ENCODE measurements at places on chromosomes 4 and X. TPM values are rescaled to one million over a fixed set of nuclear protein-coding genes. Genes with fewer than 3 reads are reported as not detected.

Gene DUSP9
- total RNA-seq = not detected

Gene TADA2B
- 13.3 TPM for total RNA-seq

Gene KIT
- total RNA-seq = 7.5 TPM

Gene RPA4
- total RNA-seq = 4.9 TPM

Gene MUC7
- not detected for total RNA-seq

Gene PCYT1B
- total RNA-seq = 0.90 TPM

Gene RGS12
- 33.3 TPM for total RNA-seq

Gene SLC6A14
- total RNA-seq = not detected

DNA sequence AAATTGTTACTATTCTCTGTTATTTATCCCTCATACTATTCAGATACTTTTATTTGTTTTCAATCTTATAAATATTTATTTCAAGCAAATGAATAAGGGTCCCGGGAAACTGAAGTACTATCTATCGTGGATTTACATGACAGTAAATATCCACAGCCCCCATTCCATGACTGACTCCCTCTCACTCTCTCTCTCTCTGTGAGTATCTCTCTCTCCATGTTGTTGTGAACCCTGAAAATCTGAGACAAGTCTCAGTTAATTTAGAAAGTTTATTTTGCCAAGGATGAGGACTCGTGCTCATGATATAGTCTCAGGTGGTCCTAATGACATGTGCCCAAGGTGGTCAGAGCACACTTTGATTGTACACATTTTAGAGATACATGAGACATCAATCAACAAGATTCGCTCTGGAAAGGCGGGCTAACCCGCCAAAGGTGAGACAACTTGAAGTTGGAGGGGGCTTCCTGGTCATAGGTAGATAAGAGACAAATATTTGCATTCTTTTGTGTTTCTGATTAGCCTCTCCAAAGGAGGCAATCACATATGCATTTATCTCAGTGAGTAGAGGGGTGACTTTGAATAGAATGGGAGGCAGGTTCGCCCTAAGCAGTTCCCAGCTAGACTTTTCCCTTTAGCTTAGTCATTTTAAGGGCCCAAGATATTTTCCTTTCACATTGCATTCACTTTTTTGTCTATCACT, 986.4 kb downstream of the NLGN4X start:
- no peaks in the 10 kb centered on the region for H3K36me3 ChIP-seq
- no peaks in the 10 kb centered on the region for H3K4me1 ChIP-seq
- H3K4me3 ChIP-seq = no peak overlapping the region
- no peaks in the 10 kb centered on the region for H3K27me3 ChIP-seq
- no peak overlapping the region for H3K27ac ChIP-seq

- DNase-seq = no peak
- H3K4me3 ChIP-seq = no peak overlapping the region
- no peaks in the 10 kb centered on the region for H3K4me1 ChIP-seq
Measured at GRCh38 chr4:61549336-61549735, 349.2 kb downstream of the ADGRL3 start.

- no peaks in the 10 kb centered on the region for H3K27me3 ChIP-seq
- H3K4me1 ChIP-seq = peaks cover 9% of the 10 kb centered on the region
- no peak for DNase-seq
Measured at GRCh38 chrX:139204571-139204897, 326.0 kb upstream of the F9 start.

DNA sequence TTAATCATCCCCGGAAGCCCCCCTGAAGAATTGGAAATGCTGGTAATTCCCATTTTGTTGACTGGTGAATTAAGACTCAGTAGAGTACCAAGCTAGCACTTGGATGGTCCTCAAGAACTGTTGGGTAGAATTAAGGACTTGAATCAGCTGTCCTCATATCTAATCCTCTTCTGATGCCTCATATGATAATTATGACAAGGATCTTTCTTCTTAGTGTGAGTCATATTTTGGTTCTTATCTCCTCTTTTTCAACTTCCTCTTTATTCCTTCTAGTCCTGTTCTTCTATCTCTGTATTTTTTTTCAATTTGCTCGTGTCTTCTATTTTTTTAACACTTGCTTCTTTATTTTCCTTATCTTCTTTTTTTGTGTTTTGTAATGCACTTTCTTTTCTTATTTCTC, 206.3 kb upstream of the ANXA3 start:
- no peaks in the 10 kb centered on the region for H3K4me1 ChIP-seq
- no peak overlapping the region for H3K27ac ChIP-seq
- no peaks in the 10 kb centered on the region for H3K27me3 ChIP-seq
- no peak overlapping the region for H3K4me3 ChIP-seq

- no peak for DNase-seq
- no peaks in the 10 kb centered on the region for H3K36me3 ChIP-seq
- no peaks in the 10 kb centered on the region for H3K4me1 ChIP-seq
- no peaks in the 10 kb centered on the region for H3K27me3 ChIP-seq
Measured at GRCh38 chr4:95265814-95266740, 282.7 kb downstream of the UNC5C start.

GRCh38 chr4:180314972-180315371, 1928.2 kb upstream of the TENM3 start:
- H3K36me3 ChIP-seq = no peaks in the 10 kb centered on the region
- H3K27ac ChIP-seq = no peak overlapping the region
- no peak for DNase-seq

- no peak overlapping the region for H3K4me3 ChIP-seq
- no peak for DNase-seq
- H3K27ac ChIP-seq = no peak overlapping the region
- no peaks in the 10 kb centered on the region for H3K36me3 ChIP-seq
Measured at GRCh38 chr4:26058537-26058936, 144.5 kb downstream of the SMIM20 start.

GRCh38 chr4:30968926-30969325, 248.8 kb downstream of the PCDH7 start:
- no peak overlapping the region for H3K4me3 ChIP-seq
- H3K4me1 ChIP-seq = no peaks in the 10 kb centered on the region
- no peaks in the 10 kb centered on the region for H3K27me3 ChIP-seq
- no peaks in the 10 kb centered on the region for H3K36me3 ChIP-seq
- DNase-seq = no peak

DNA sequence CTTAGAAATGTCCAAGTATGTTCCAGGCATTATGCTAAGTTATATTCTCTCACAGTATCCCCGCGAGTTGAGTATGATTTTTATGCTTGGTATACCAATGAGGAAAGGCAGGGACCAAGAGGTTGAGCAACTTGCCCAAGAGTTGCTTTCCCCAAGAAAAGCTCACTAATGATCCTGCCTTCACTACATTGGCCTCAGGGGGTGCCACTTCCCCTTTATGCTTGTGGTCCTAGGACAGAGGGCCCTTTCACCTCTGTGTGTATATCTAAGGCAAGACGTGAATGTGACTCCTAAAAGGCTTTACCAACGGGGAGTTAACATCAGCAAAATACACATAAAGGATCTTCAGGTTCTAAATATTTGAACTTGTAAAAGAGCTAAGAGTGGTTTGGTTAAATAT, 164.4 kb upstream of the CPEB2 start:
- H3K36me3 ChIP-seq = no peaks in the 10 kb centered on the region
- no peaks in the 10 kb centered on the region for H3K4me1 ChIP-seq
- no peak overlapping the region for H3K27ac ChIP-seq
- no peak overlapping the region for H3K4me3 ChIP-seq

DNA sequence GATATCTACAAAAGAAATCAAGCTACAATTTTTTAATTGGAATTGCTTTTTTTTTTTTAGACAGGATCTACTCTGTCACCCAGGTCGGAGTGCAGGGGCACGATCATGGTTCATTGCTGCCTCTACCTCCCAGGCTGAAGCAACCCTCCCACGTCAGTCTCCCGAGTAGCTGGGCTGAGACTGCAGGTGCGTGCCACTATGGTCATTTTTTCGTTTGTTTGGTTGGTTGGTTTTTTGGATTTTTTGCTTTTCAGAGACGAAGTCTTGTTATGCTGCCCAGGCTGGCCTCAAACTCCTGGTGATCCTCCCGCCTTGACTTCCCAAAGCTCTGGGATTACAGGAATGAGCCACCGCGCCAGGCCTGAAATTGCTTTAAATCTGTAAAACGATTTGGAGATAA, 15.6 kb downstream of the RGN start:
- no peak overlapping the region for H3K4me3 ChIP-seq
- no peak overlapping the region for H3K27ac ChIP-seq
- H3K27me3 ChIP-seq = no peaks in the 10 kb centered on the region
- no peak for DNase-seq

GRCh38 chrX:130079824-130080406, 30.4 kb downstream of the ELF4 start:
- H3K36me3 ChIP-seq = no peaks in the 10 kb centered on the region
- no peak overlapping the region for H3K4me3 ChIP-seq
- DNase-seq = peak; percentile 56
- H3K27me3 ChIP-seq = no peaks in the 10 kb centered on the region
- H3K4me1 ChIP-seq = no peaks in the 10 kb centered on the region

- no peaks in the 10 kb centered on the region for H3K4me1 ChIP-seq
- H3K27ac ChIP-seq = no peak overlapping the region
- H3K36me3 ChIP-seq = no peaks in the 10 kb centered on the region
- H3K27me3 ChIP-seq = no peaks in the 10 kb centered on the region
- no peak overlapping the region for H3K4me3 ChIP-seq
- no peak for DNase-seq
Measured at GRCh38 chr4:163833669-163834068, 339.2 kb downstream of the TMA16 start.

DNA sequence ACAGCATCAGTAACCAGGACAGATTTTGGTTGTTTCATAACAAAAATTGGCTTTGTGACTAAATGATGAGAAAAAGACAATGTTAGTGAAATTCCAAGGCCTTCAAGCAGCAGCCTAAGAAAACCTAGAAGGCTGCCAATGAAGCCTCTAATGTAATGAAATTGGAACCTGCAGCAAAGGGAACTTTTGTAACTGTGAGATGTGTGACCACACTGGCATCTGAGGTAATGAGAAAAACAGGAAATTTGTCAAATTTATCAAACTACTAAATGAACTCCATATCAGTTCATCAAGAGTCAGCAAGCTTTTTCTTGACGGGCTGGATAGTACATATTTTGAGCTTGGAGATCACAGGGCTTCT, 30.4 kb upstream of the EMCN start:
- no peaks in the 10 kb centered on the region for H3K4me1 ChIP-seq
- no peaks in the 10 kb centered on the region for H3K27me3 ChIP-seq
- no peak for DNase-seq
- H3K27ac ChIP-seq = no peak overlapping the region

DNA sequence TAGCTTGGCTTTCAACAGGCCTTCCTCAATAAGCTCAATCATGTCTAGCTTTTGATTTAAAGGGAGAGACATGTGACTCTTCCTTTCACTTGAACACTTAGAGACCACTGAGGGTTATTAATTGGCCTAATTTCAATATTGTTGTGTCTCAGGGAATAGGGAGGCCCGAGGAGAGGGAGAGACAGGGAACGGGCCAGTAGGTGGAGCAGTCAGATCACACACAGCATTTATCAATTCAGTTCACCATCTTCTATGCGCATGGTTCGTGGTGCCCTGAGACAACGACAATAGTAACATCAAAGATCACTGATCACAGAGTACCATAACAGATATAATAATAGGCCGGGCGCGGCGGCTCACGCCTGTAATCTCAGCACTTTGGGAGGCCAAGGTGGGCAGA, 17.8 kb downstream of the ZNF81 start:
- no peaks in the 10 kb centered on the region for H3K27me3 ChIP-seq
- H3K4me3 ChIP-seq = no peak overlapping the region
- no peaks in the 10 kb centered on the region for H3K4me1 ChIP-seq
- DNase-seq = peak; percentile 16

- H3K27me3 ChIP-seq = no peaks in the 10 kb centered on the region
- H3K4me1 ChIP-seq = no peaks in the 10 kb centered on the region
- H3K27ac ChIP-seq = no peak overlapping the region
- no peak overlapping the region for H3K4me3 ChIP-seq
- DNase-seq = no peak
Measured at GRCh38 chr4:47101453-47101852, 70.1 kb downstream of the GABRB1 start.

- no peak for DNase-seq
- no peaks in the 10 kb centered on the region for H3K27me3 ChIP-seq
- H3K4me3 ChIP-seq = no peak overlapping the region
- H3K36me3 ChIP-seq = no peaks in the 10 kb centered on the region
Measured at GRCh38 chr4:169263791-169264392, 6.9 kb downstream of the SH3RF1 start.

DNA sequence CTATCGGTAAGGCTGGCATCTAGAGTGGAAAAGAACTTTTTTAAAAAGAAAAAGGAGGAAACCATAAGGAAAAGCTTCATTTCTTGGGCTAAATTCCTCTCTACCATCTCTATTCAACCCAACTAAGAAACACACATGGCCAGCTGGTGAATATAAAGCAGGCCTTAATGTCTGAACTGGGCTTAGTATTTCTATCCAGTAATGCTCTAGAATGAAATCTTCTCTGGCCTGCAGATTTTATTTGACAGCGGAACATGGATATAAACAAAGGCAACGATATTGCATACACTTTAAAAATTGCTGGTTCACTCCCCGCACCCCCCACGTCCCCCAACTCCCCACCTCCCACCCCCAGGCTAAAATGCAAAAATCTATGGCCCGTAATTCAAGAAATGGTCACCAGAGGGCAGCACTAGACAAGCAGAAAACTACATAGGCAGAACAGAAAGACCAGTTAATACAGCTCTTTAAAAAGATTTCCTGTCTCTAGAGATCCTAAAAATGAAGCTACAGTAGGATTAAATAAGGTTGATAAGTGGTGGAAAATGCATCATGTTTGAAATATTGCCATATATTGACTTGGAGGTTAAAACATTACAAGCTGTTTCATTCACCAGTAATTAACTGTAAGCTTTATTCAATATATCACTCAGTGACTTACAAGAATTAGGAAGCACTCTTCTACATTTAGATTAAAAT, 155.2 kb upstream of the GALNT7 start:
- no peak overlapping the region for H3K4me3 ChIP-seq
- peaks cover 3% of the 10 kb centered on the region for H3K4me1 ChIP-seq
- H3K27me3 ChIP-seq = no peaks in the 10 kb centered on the region

DNA sequence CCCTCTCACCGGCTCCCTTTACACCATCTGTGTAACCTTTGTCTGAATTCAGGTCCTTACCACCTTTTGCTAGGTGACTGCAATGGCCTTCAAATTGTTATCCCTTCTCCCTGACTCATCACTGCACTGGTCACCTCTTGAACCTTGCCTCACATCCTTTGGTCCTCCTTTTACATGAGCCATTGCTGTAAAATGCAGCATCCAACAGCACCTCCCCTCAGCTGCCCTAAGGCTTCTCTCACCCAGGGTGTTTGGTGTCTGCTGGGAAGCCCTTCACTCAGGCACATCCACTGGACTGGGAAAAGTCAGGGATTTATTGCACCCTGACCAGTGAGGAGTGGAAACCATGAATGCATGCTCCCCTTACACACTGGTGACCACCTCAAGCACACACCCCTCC, 192.5 kb upstream of the GATB start:
- DNase-seq = no peak
- no peak overlapping the region for H3K27ac ChIP-seq
- H3K27me3 ChIP-seq = no peaks in the 10 kb centered on the region
- H3K4me3 ChIP-seq = no peak overlapping the region
- H3K4me1 ChIP-seq = no peaks in the 10 kb centered on the region
- no peaks in the 10 kb centered on the region for H3K36me3 ChIP-seq

- no peak overlapping the region for H3K27ac ChIP-seq
- no peak for DNase-seq
- no peaks in the 10 kb centered on the region for H3K27me3 ChIP-seq
- H3K4me1 ChIP-seq = no peaks in the 10 kb centered on the region
- H3K36me3 ChIP-seq = peaks cover 9% of the 10 kb centered on the region
Measured at GRCh38 chr4:54041933-54042332, 22.5 kb downstream of the CHIC2 start.

Measured in tibial nerve (tissue), 4 donors.